Spinal cord (tissue), 10 donors: ENCODE measurements at places on chromosomes 6 and 20. TPM values are rescaled to one million over a fixed set of nuclear protein-coding genes. Genes with fewer than 3 reads are reported as not detected.

GRCh38 chr6:143060806-143061596 is at the start of gene AIG1:
TSS of gene AIG1 (plus strand) at chr6:143060889. CDS start at chr6:143060926, 37 bp downstream.
- peak; percentile 87 for DNase-seq

GRCh38 chr6:126574301-126574700 is 234.4 kb downstream of the CENPW start:
- no peak for DNase-seq

GRCh38 chr20:47349365-47350180 is 6.9 kb downstream of the ZMYND8 start:
- no peak for DNase-seq

DNA sequence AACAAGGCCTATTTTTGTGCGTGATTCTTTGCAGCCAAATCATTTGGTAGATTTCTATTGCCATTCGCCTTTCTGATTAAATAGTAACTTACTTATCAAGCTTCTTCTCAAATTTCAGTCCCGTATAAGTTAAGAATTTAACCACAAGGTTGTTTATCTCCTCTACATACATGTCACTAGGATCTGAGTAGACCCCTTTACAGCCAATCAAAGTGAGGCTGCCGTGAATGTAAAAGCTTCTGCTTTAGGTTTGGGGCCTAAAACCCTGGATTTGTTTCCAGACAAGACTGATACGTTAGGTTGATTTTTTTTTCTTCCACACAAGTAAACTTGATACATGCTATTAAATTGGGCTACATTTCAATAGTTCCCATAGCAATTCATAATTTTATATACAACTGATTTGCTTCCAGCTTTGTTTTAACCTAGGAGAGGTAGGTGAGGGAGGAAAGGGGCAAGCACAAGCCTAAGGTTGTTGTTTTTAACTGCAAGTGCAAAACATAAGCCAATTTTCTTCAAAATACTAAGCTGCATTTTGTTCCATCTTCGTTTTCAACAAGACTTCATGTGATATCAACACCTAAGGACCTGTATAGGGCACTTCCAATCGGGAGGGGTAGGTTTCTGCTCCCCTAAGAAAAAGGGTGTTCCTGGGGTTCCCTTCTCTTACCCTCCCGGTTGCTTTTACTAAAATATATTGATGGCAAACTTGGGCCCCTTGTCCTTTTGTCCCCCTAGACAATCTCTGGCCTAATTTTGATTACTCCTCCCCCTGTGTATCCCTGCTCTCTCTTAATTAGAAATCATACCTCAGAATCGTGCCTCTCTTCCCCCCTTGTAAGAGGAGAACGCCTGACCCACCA is 1.7 kb downstream of the RANBP9 start:
- no peak for DNase-seq

DNA sequence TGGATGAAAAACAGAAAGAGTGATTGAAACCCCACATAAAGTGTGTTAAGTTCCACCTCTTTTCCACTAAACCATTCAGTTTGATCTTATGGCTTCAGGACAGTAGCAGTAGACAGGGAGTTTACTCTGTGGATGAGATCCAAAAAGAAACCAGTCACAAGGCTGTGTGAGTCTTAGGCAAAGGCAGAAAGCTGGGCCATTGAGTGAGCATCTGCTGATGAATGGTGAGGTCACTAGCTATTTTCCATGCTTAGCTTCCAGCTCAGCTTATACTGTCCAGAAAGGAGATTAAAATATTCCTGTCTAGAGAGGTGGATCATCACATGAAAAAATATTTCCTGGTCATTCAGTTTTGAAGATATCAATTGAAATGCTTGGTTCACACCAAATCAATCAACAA is 1643.9 kb downstream of the HACE1 start:
- DNase-seq, result no peak

- DNase-seq, result no peak
These were observed 430.7 kb upstream of the PTCHD4 start for GRCh38 chr6:48541649-48542048.

DNA sequence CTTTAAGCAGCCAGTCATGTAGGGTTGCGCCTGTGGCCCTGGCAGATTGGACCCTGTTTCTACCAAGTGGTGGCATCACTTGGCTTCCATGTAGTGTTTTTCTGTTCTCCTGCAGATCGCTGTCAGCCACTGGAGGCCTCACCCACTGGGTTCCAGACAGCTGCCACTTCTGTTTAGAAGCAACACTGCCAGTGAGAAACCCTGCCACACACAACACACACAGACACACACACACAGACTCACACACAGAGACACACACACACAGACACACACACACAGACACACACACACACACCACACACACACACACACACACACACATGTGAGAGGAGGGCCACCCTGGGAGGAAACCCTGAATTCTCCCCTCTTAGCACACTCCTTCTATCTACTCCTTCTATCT is 51.8 kb downstream of the UTRN start:
- DNase-seq, result no peak

- DNase-seq, result no peak
These were observed 135.1 kb upstream of the RAB32 start for GRCh38 chr6:146408583-146408982.

- DNase-seq, result no peak
These were observed 49.3 kb downstream of the RIN2 start for GRCh38 chr20:19807191-19807945.

GRCh38 chr6:12174878-12175277 is 115.3 kb upstream of the EDN1 start:
- no peak for DNase-seq

GRCh38 chr6:69866351-69866769 is at the start of gene COL19A1:
TSS of gene COL19A1 (plus strand) at chr6:69866556. CDS start at chr6:69879568, 13,012 bp downstream.
- DNase-seq, result no peak

PRDM13 gene
- polyA plus RNA-seq, result 1.8 TPM

HCK gene
- polyA plus RNA-seq, result 5.1 TPM

CNR1 gene
- 78.6 TPM for polyA plus RNA-seq

HLA-DQA2 gene
- polyA plus RNA-seq, result not detected

FOXQ1 gene
- 9.4 TPM for polyA plus RNA-seq

GSTA1 gene
- not detected for polyA plus RNA-seq
